ENCODE measurements at places on chromosomes 4 and X.

GRCh38 chr4:128782076-128782715 is 27.3 kb upstream of the JADE1 start:
- no peak for DNase-seq

DNA sequence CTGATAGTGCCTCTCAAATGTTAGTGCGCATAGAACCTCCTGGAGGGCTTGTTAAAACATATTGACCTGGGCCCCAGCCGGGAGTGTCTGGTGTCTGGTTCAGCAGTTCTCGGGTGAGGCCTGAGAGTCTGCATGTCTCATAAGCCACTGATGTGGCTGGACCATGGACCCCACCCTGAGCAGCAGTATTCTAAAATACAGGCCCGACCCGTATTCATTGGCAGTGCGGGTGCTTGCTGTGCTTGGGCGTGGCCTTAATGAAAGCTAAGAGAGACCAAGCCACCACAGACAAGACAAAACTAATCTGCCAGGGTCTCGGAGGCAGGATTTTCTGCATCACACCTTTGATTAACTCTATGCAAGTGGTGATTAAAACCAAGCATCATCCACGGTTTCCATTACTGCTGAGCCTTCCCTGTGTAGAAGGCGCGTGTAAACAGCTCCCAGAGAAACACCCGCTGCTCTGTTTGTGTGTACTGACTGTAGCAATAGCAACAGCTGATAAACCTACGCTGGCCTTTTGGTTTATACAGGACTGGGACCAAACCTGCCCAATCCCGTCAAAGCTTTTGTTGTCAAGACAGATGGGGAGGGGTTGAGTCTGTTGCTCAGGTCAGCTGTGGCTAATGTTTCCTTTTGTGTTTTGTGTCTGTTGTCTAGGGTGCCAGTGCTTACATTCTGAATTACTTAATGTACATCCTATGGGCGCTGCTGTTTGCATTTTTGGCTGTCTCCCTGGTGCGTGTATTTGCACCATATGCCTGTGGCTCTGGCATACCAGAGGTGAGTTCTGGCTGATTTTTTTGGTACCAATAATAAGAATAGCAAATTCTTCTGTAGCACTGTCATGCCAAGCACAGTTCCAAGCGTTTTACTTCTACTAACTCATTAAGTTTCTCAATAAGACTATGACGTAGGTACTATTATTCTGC is 40.8 kb downstream of the CLCN4 start:
- no peak for DNase-seq

DNA sequence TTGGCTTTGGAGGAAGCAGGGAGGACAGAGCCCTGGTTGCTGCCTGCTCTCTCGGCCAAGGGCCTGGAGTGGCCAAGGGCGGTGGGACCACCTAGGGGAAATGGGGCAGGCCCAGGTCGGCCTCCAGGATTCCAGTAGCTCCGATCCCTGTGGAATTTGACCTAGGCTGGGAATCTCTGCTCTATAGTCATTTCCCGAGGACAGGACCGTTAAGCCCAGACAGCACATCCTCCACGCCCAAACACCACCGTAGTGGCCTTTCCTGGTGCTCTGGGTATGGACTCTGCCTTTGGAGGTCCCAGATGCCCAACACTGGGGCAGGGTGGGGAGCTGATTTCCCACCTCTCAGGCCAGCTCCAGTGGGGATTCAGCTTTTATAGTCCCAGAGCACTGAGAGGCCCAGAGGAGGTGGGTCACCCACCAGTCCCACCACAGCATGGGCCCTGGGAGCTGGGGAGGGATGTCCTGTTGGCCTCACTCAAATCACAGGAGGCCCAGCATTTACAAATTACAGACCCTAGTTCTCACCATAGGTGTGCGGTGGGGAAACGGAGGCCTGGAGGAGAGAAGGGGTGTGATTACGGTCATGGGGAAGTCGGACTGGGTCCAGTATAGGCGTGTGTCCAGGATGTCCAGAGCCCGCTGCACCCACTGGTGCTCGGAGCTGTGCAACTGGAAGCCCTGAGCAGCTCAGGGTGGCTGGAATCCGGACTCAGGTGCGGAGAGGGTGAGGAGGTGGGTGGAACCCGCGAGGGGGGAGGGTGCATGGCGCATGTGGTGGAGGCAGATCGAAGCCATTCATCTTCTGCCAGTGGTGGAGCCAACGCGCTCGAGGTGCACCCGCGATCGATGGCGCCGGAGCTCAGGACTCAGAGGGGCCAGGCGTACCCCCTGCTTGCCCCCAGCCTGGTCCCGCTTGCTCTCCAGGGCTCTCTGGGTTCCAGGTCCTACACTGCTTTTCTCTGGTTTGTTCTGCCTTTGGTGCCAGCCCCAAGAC is 7.7 kb downstream of the HMX1 start:
- DNase-seq, result no peak

DNA sequence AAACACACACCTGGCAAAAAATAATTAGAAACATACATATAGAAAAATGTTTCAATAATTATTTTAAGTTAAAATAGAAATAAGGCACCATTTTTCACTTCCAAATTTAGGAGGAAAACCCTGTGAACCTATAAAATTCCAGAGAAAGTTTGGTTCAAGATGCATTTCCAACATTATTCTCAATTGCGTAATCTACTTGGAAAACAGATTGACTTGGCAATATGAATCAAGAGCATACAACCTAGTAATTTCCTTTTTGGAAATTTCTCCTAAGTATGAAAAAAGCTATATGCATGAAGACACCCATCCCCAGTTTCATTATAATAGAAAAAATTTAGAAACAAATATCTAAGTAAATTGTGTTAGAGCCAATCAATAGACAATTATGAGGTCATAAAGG is 242.9 kb downstream of the IQCM start:
- DNase-seq, result no peak

DNA sequence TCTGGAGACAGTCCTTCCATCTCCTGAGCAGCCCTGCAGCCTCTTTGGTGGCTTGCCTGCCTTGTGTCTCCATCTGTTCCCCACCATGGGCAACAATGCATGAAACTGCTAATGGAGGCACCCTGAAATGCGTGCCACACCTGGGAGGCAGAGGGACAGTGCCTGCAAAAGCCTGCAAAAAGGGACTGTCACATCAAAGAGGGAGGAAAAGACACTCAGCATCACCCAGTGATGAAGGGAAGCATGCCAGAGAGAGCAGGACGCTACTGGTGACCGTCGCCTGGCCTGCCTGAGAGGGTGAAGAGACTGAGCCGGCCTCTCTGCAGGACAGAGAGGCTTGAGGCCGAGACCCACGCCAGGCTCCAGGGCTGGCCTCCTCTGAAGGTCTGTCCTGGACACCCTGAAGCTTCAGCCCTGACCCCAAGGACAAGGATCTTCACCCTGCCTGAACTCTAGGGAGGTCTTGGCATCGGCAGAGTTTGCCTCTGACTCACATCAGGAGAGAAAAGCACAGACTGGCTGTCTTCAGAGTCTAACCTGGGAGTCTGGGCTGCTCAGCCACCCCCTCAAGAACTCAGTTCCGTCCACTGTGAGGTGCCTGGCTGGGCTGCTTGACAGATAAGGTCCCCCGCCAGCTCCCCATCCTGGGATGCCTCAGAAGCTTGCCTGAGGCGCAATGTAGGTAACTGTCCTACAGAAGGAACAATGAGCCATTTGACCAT is 8.1 kb downstream of the ACSL1 start:
- no peak for DNase-seq

DNA sequence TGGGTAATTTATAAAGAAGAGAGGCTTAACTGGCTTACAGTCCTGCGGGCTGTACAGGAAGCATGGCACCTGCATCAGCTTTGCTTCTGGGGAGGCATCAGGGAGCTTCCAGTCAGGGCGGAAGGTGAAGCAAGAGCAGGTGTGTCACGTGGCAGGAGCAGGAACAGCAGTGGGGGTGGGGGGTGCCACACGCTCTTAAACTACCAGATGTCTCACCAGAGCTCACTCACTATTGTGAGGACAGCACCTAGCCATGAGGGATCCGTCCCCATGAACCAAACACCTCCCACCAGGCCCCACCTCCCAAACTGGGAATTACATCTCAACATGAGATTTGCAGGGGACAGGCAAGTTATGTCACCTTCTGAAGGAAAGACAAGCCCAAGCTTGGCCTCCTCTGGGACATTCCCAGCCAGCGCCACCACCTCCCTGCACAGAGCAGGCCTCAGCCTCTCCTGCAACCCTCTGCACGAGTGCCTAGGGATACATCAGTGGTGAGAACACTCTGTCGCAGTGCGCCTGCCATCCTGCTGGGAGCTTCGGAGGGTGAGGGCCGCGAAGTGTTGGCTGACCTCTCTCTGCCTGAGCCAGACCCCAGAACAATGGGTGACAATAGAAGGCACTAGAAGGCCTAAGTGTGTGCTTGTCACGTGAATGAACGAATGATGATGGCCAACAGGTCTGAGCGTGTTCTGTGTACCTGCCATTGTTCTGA is 244.3 kb downstream of the EVC2 start:
- no peak for DNase-seq

GRCh38 chr4:89174784-89175183 is 63.5 kb downstream of the TIGD2 start:
- no peak for DNase-seq

GRCh38 chrX:51047950-51048349 is 137.4 kb downstream of the BMP15 start:
- DNase-seq, result no peak

DNA sequence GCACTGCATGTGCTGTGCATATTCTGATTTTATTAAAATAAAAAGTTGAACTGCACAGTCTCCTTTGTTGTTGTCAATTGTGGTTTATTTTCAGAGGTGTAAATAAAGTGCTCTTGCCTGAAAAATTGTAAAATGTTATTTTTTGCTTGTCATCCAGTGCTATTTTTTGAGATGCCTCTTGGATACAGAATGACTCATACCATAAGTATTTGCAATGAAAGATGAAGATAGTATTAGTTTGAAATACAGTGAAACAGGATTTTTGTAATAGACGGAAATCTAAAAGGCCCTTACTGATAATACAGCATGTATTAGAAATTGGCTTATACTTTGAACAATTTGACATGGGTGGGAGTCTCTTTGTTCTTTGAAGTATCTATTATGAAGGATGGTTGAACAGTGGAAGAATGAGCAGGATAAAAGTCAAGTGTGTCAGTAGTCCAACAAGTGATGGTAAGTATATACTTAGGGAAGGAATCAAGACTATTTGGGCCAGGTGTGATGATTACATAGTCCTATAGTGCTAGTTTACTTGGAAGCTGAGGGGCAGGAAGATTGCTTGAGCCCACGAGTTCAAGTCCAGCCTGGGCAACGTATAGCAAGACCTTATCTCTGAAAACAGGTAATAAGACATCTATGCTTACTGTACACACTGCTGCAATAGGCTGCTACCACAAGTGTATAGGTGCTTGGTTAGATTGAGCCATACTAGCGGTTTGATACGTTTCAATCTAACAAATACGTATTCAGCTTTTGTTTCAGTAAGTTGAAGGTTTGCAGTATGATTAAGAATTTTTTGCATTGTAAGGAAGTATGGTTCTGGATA is 16.4 kb downstream of the DDX3X start:
- DNase-seq, result no peak

DNA sequence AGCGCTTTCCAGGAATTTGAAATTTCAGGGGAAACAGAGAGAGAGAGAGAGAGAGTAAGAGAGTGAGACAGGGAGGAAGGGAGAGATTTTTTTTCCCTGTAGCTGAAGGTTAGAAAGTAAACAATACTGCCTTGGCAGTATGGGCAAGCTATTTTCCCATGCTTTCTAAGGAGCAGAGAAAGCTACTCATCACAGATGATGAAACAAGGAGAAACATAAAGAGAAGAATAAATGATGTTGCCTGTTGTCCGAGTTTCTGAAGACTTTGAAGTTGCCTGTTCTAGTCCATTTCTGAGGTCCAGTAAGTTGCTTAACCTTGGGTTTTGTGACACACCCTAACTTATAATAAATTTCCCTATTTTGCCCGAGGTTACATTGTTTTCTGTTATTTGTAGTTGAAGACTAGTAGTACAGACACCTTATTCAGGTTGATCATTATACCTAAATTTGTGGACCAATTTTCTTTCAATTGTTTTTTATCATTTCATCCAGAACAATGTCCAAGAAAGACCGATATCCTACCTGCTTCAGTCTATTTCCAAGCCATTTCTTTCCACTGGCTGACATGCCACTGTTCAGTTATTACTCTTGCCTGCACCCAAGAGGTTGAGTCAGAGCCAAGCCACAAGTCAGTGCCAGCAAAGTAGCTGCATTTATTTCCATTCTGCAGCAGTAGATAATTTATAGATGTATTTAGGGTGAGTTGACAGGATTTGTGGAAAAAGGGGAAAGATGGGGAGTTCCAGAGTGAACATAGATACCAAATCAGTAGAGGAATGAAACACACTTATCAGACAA is 49.7 kb upstream of the SLC16A2 start:
- no peak for DNase-seq

DNA sequence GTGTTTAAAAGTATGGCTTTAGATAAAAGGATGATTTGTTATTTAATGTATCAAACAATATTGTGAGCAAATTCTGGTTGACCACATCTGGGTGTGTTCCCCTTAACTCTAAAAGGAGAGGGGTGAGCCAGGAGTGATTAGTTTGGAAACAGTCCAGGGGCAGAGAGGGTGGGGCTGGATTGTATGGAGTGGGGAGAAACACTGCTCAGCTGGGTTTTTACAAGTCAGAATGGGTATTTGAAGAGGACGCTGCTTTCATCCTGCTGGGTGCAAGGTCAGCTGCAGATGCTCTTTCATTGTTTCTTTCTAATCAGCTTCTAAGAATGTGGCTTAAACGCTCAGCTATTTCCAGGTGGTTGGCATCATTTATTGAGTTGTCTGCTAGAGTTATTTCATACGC is 82.8 kb upstream of the LIMCH1 start:
- no peak for DNase-seq

DNA sequence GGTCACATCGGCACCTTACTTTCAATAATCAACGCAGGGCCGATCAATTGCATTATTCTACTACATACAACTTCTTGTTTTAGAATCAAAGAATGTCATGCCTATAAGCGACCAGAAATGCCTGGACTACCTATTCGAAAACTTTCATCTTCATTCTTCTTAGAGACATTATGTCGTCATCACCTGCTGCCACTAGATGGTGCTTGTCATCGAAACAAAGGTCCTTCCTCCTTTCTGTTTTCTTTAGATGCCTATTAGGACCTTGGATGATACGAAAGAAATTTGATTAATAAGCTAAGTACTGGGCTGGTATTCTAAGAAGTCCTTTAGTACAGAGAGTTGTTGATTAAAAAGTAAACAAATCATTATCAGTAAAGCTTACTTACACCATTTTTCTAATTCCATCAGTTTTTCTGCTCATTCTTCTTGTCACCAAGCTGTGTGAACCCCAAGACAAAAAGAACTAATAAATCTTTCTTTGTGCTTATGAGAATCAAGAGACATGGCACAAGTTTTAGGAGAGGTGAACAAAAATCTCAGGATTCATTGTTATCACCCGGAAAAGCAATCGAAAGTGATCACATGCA is 154.5 kb upstream of the SLC4A4 start:
- DNase-seq, result no peak

- no peak for DNase-seq
Observed at GRCh38 chr4:86307432-86307831, 52.4 kb downstream of the MAPK10 start.

- no peak for DNase-seq
Observed at GRCh38 chr4:74391890-74392475, 27.0 kb downstream of the EREG start.

DNA sequence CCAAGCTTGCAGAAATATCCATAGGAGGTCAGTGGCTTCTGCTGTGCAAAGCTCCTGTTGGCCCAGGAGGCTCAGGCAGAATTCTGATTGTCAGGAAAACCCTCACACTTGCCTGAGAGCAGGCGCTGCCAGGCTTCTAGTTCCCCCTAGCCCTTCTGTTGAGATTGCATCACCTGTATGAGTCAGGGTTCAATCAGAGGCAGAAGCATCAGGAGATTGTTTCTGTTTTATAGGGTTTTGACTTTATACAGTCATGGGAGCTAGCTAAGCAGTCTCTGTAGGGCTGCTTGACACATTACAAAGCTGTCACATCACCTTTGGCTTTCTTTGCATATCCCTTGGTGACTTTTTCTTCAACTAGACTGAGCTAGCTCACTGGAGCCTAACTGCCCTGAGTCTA is 27.8 kb downstream of the DIPK2B start:
- no peak for DNase-seq
